ENCODE measurements at places on chromosomes 13 and 19.

GRCh38 chr13:50463719-50464118 lies 379.8 kb downstream of the DLEU7 start:
- no peak for DNase-seq

DNA sequence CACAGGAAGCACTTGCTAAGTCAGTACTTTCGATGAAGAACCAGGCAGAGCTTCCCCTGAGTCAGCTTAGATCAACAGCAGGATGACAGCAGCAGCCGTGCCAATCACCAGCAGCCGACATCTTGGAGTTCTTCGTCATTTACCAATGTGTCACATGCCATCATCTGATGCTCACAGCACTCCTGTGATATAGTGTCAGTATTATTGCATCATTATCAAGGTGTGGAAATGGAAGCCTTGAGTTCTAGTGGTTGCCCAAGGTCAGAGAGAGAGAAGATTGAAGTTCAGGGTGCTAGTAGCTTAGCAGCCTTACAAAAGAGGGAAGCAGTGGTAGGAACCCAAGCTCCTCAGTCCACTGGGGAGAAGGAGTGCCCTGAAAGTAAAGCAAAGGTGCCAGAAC lies 331.5 kb downstream of the ZNF536 start:
- DNase-seq, result no peak

- DNase-seq, result no peak
Measured at GRCh38 chr13:85223883-85224656, 575.1 kb downstream of the SLITRK6 start.

DNA sequence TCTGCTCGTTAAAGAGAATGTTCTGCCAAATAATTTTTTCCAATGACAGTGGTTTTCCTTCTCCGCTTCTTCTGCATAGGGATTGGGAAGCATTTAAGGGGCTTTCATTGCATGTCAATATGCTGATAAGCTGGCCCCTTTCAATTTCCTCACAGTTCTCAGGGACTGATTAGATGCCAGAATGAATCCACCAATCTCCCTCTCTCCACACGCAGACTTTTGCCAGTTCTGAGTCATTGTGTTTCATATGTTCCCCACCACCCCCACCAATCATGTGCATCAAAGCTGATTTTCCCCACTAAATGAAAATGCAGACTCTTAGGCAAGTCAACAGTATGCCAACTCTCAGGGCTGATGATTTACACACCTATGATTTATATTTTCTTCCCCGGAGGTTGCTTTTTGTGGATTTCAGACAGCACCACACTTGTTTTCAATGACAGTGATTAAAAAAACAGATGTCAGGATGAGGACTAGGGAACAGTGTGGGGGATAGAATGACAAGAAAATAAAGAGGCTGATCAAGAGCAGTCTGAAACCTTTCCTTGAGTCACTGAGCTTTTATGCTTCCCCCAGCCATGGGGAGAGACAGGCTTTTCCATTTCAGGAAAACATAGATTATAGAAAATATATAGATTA lies 47.9 kb upstream of the C13orf42 start:
- DNase-seq, result no peak

GRCh38 chr13:49064476-49064875 lies 88.8 kb downstream of the FNDC3A start:
- no peak for DNase-seq

DNA sequence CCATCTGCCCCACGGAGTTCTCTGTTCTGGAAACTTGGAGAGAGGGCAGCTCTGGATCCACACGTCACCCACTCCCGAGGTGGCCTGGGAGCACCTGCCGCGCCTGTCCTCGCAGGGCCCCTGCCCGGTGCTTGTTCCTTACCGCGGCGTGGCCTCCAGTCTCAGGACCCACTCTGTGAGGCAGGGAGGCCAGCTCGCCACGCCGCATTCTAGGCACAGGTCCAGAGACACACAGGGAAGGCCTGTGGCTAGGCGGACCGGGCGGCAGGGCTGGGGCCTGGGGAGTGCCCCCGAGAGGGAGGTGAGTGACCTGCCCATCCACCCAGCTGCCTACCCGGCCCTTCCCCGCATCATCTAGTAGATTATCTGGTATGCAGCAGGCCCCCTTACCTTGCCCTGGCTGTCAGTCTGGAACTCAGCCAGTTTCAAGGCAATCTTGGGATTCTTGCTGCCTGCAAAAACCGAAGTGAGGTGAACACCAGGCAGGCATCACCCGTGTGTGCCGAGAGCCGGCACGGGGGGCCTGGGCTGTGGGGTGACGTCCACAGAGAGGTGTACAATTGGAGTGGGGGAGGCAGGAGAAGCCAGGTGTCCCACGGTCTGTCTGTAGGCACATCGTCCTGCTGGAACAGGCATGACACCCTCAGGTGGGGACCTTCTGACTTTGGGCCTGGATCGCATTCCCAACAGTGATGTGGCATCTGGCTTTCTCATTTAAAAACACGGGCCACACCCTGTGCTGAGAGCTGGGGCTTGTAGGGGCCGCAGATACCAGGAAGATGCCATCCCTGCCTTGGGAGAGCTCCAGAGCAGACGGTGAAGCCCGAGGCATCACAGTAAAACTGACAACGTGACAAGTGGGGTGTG lies 23.6 kb downstream of the DPP9 start:
- DNase-seq, result no peak

Measured in WTC11 (cell line).